CD4-positive, alpha-beta memory T cell (primary cell): ENCODE measurements at places on chromosomes 5 and 9. TPM values are rescaled to one million over a fixed set of nuclear protein-coding genes. Genes with fewer than 3 reads are reported as not detected.
A peak's percentile ranks its signal among the peaks of the same experiment; 100 is the strongest.

- DNase-seq = no peak
- no peak overlapping the region for H3K4me3 ChIP-seq
- H3K36me3 ChIP-seq = no peaks in the 10 kb centered on the region
- H3K27ac ChIP-seq = no peak overlapping the region
- no peaks in the 10 kb centered on the region for H3K4me1 ChIP-seq
- no peaks in the 10 kb centered on the region for H3K27me3 ChIP-seq
These were observed 29.0 kb upstream of the C9orf72 start for GRCh38 chr9:27602142-27602861.

- H3K4me1 ChIP-seq = peaks cover 9% of the 10 kb centered on the region
- peak; percentile 42 for DNase-seq
- no peaks in the 10 kb centered on the region for H3K27me3 ChIP-seq
- H3K36me3 ChIP-seq = no peaks in the 10 kb centered on the region
These were observed 27.9 kb downstream of the PCDH1 start for GRCh38 chr5:141850244-141850768.

DNA sequence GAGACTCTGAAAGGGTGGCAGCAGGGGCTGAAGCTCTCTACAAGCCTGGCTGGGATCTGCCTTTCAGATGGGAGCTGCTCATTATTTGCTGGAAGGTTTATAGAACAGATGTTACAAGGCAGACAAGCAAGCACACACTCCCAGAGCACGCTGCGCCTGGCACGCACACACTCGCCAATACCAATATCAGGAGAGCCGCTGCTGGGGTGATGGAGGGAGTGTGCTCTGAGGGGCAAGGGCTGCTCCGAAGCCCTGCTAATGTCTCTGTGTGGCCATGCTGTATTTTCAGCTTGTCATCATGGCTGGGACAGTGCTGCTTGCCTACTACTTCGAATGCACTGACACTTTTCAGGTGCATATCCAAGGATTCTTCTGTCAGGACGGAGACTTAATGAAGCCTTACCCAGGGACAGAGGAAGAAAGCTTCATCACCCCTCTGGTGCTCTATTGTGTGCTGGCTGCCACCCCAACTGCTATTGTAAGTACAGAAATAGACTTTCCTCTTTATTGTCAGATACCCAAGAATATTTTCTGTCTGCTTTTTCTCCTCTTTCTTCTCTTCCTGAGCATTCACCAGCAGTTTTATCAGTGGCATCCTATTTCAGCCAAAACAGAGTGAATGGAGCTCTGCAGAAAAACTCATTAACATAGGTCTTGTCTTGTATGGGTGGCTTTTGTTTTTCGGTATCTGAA lies 115.1 kb downstream of the BAAT start:
- no peaks in the 10 kb centered on the region for H3K36me3 ChIP-seq
- no peaks in the 10 kb centered on the region for H3K27me3 ChIP-seq
- H3K4me1 ChIP-seq = no peaks in the 10 kb centered on the region
- H3K27ac ChIP-seq = no peak overlapping the region

DNA sequence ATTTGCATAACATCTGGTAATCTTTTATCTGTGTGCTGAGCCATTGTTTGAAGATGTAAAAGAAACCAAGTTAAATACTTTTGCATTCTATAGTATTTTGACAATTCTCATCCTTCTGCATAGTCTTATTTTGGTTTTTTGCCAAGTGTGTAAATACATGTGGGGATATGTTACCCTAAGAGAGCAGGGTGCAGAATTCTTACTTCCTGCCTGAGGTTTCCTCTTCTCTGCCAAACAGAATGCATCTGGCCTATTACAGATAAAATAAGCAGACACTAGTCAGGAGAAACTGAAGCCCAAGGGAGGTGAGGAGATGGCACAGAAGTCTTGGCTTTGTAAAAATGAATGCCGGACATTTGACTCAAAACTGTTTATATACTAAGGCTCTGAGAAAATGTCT lies 462.1 kb downstream of the TMEM38B start:
- no peak overlapping the region for H3K27ac ChIP-seq
- no peaks in the 10 kb centered on the region for H3K4me1 ChIP-seq

DNA sequence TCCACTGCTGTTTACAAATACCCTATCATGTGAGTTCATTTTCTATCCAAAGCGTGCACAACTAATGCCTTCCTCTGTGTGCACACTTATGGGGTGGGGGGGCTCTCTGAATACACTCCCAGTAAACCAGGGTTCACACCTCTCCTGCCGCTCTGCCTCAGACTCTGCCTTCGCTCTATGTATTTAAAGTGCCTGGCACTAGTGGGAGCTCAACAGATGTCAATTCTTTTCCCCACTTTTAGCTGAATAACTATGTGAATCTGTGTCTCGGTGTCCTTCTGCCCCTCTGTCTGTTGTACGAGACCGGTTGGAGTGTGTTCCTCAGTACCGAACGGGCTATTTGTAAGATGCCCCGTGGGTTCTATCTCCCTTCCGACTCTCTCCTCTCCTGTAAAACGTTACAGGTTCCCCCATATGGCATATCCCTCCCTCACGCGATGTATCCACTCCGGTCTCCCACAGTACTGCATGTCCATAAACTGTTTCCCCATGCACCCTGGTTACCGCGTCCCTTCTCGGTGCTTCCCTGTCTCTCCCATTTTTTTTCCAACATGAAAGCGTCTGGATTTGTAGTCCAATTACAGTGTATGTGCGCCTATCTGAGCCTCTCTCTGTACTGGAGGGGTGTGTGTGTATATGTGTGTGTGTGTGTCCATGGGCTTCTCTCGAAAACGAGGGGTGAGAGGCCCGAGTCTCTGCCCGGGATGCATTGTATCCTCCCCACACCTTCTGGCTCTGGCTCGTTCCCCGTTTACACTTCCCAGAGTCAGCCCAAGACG lies 1.6 kb downstream of the ELL2 start:
- peak overlapping the region; percentile 81 for H3K4me3 ChIP-seq
- no peaks in the 10 kb centered on the region for H3K36me3 ChIP-seq
- peaks cover 29% of the 10 kb centered on the region for H3K4me1 ChIP-seq
- DNase-seq = peak; percentile 42

GRCh38 chr5:50964746-50965653 lies 298.6 kb downstream of the PARP8 start:
- H3K4me1 ChIP-seq = peaks cover 66% of the 10 kb centered on the region
- peaks cover 64% of the 10 kb centered on the region for H3K27me3 ChIP-seq
- no peak overlapping the region for H3K27ac ChIP-seq
- no peak for DNase-seq
- H3K4me3 ChIP-seq = no peak overlapping the region

- H3K27ac ChIP-seq = no peak overlapping the region
- H3K4me3 ChIP-seq = no peak overlapping the region
- DNase-seq = no peak
These were observed 4.5 kb downstream of the EXOC3 start for GRCh38 chr5:447501-447900.

DNA sequence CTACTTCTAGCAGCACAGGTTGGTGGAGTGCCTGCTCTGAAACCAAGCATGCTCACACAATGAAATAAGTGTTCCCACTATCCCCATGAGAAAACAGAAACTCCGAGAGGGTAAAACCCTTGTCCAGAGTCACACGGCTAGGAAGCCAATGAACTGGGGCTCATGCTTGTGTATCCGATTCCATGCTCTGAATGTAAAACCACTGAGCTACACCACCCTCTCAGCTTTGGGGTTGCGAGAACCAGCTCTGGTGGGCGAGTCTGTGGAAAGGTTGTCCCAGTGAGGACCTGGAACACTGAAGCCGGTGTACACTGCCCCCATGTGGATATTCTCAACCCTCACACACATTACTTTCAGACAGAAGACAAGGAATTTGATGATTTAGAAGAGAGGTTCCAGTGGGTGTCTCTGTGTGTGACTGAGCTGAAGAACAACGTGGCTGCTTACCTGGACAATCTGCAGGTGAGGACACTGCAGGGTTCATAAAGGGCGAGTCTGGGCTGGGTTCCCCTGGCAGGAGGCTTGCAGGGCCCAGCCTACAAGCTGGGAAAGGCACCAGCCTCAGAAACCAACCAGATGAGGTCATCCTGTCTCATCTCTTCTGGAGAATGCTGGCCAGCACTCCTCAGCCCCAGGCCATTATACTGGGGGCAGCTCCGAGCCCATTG lies 37.4 kb downstream of the ARHGEF37 start:
- H3K4me1 ChIP-seq = no peaks in the 10 kb centered on the region
- no peaks in the 10 kb centered on the region for H3K27me3 ChIP-seq
- no peak overlapping the region for H3K27ac ChIP-seq
- H3K4me3 ChIP-seq = no peak overlapping the region
- DNase-seq = no peak

ENHO gene
- not detected for total RNA-seq

KCNV2 gene
- not detected for total RNA-seq

F12 gene
- total RNA-seq = not detected
